Stomach (tissue), 19 donors: ENCODE measurements at places on chromosomes 12 and 14. TPM values are rescaled to one million over a fixed set of nuclear protein-coding genes. Genes with fewer than 3 reads are reported as not detected.

Gene CABP1
- total RNA-seq = not detected

Gene FAR2
- total RNA-seq = 9.3 TPM

Gene CISTR
- not detected for total RNA-seq

Gene MDGA2
- 2.9 TPM for total RNA-seq

Gene KRT81
- not detected for total RNA-seq

Gene OSGEP
- 59.7 TPM for total RNA-seq
